ENCODE measurements at places on chromosomes 5 and 9.
A peak's percentile ranks its signal among the peaks of the same experiment; 100 is the strongest.

GRCh38 chr5:64790210-64790609, 21.5 kb downstream of the CWC27 start:
- DNase-seq: no peak

GRCh38 chr9:75457474-75458011, 369.2 kb downstream of the OSTF1 start:
- no peak for DNase-seq

- no peak for DNase-seq
Measured at GRCh38 chr5:37251665-37252064, 2.5 kb upstream of the CPLANE1 start.

DNA sequence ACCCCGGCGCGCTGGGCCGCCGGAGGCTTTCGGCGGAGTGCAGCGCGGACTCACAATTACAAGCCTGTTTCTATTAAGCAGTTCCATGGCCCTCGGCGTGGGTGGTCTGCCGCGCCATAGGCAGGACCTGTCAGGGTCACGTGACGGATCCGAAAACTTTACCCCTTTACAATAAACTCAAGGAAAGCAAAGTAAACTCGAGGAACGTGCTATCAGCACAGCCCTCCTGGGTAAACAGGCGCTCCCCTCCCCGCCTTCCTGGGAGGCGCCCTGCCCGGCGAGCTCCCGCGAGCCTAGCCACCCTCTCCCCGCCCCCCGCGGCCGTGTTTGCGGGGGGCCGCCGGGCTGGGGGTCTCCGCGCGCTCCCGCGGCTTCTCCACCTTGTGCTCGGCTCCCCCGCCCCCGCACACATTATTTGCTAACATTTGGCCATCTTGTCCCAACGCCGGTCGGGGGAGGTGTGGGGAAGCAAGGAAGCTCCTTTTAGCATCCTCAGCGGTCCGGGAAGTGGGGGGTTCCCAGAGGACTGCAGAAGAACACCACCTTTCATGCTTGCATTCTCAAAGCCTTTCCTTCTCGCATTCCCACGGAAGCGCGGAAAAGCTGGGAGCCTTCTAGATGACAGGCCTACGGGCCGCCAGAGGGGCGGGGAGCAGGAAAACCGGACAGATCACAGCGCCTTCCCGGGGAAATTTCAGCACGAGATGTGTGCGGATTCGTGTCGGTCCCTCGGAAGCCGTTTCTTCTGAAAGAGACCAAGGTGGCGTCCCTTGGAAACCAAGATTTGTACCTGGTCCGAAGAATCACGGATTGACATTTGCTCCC, at the start of gene PTCH1:
TSS of gene PTCH1 (minus strand) at position 238 of the 825 bp plus-strand sequence.
- peak; percentile 52 for DNase-seq

DNA sequence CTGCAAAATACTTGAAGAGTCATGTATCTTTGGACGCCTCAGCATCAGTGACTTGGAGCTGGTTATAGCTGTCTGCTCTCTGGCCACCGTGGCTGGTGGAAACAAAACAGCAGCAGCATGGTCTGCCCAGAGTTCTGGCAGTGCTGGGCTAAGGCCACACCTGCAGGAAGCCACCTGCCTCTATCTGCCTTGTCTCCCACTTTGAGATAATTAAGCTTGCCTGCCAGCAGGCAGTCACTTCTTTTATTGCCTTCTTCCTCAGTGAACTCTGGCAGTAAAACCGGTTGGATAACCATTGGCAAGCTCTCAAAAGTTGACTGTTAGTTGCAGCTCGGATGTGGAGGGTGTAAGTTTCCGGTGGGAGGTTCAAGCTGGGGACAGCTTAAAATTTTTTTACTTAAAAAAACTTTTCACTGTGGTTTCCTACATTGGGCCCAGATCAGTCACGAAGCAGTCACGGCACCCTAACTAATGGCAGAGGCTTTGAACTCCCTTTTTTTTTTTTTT, 4.9 kb downstream of the SMIM3 start:
- peak; percentile 67 for DNase-seq
